ENCODE measurements at places on chromosomes 3 and 15. TPM values are rescaled to one million over a fixed set of nuclear protein-coding genes. Genes with fewer than 3 reads are reported as not detected.

C3orf22 gene
- not detected for total RNA-seq

GRCh38 chr3:140756240-140757016, 78.6 kb downstream of the TRIM42 start:
- DNase-seq: no peak

ERC2 gene
- 0.81 TPM for total RNA-seq

SAXO2 gene
- total RNA-seq: 3.0 TPM

GRCh38 chr3:53226841-53227407, 28.9 kb downstream of the TKT start:
- peak; percentile 26 for DNase-seq

GRCh38 chr3:57791245-57791644, 35.1 kb downstream of the SLMAP start:
- no peak for DNase-seq

DNA sequence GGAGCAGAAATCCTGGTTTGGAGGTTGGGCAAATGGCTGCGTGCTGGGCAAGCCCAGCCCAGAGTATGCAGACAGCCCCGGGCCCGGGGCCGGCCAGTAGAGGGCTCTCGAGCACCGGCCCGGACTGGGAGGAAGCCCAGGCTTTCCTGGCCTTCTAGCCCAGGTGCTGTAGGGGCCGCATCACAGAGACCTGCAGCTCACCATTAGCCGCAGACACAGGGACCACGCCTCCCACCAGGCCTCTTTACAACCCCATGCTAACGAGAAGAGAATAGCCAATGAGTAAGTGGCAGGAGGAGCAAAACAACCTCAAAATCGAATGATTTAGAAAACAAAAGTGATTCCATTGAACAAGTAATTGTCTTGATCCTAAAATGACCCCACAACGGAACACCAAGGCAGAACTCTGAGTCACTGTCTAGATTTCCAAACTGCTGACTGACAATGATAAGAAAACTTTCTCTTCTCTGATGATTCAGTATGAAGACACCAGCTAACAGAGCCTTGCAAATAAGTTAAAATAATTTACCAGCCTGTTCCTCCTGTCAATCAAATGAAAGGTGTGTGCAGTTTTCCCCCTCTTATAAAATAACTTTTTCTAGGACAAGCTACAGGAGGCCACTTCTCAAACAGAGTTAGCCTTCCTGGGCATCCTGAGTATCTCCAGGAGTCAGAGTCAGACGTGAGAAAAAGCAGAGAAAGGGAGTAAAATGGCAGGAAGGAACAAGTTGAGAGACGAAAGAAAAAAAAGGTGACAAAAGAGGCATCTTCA, 102.2 kb downstream of the DGKG start:
- DNase-seq: peak; percentile 75

Measured in Right ventricle myocardium superior (tissue), 1 donor.